Activated gamma-delta T cell treated with Interleukin-2 at 50 U/mL for 16 hours (primary cell): ENCODE measurements at places on chromosomes 13 and 19.

GRCh38 chr13:77029436-77029835 lies 2.5 kb upstream of the FBXL3 start:
- DNase-seq, result no peak

GRCh38 chr13:113981611-113982295 lies 7.9 kb upstream of the C13orf46 start:
- no peak for DNase-seq

DNA sequence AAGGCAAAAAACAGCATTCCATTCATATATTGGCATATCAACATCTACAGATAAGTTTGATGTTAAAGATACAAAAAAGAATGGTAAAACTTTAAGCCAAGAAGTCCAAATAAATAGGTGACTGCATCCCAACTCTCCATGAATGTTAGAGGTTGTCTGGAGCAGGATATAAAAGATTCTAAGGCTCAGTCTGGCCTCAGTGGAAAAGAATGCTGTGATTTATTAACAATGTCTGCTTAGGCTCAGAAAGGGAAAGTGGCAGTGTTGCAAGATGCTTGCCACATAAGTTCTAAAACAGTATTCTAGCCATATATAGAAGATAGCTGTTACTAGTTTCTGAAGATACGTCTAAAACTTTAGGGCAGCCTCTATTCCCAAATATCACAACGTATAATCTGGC lies 179.8 kb upstream of the NBEA start:
- no peak for DNase-seq

- no peak for DNase-seq
Observed at GRCh38 chr19:45368737-45369340, 1.5 kb downstream of the ERCC2 start.
